ENCODE measurements at places on chromosomes 7 and 10. TPM values are rescaled to one million over a fixed set of nuclear protein-coding genes. Genes with fewer than 3 reads are reported as not detected.

Gene VWDE
- 0.19 TPM for total RNA-seq

Gene LOXL4
- total RNA-seq: 2.4 TPM

Gene TRUB1
- total RNA-seq: 23.7 TPM

Gene HTRA1
- total RNA-seq: 131 TPM

Gene SYT15B
- not detected for total RNA-seq

Gene GPR37
- 4.7 TPM for total RNA-seq

Gene KCP
- not detected for total RNA-seq

All from endothelial cell of coronary artery (primary cell).